Activated CD4-positive, alpha-beta T cell treated with anti-CD3 and anti-CD28 coated beads, Interleukin-10, Interleukin-2, amounts not matched to agents 100 ng/mL and 50 ng/mL, durations not matched to agents 16 hours and 8 hours (primary cell): ENCODE measurements at places on chromosomes 5 and 9.

DNA sequence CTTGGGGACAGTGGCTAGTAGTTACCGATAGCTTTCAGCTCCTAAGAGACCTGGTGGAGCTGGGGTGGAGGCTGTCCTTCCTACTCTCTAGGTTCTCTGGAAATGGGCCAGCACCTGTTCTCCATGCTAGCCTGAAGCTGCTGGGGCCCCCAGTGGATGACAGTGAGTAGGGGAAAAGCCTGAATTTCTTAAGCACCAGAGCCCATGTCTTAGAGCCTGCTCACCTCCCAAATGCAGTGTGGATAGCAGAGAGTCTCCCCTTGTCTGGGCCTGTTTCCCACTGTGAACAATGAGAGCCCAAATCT is 105.8 kb downstream of the DAB2IP start:
- no peak for DNase-seq

GRCh38 chr9:8521112-8521511 is 721.5 kb upstream of the DMAC1 start:
- no peak for DNase-seq

DNA sequence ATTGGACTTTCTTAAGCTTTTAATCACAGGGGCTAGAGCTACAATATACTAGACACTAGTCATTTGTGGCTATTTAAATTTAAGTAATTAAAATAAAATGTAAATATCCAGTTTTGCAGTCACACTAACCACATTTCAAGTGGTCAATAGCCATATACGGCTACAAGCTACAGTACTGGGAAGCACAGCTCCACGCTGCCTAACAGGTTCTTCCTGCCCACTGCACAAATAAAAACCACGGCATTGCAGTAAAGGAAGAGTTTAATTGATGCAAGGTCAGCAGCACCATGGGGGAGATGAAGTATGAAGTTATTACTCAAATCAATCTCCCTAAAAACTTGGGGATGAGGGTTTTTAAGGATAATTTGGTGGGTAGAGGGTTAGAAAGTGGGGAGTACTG is 134.1 kb downstream of the LURAP1L start:
- DNase-seq: no peak

DNA sequence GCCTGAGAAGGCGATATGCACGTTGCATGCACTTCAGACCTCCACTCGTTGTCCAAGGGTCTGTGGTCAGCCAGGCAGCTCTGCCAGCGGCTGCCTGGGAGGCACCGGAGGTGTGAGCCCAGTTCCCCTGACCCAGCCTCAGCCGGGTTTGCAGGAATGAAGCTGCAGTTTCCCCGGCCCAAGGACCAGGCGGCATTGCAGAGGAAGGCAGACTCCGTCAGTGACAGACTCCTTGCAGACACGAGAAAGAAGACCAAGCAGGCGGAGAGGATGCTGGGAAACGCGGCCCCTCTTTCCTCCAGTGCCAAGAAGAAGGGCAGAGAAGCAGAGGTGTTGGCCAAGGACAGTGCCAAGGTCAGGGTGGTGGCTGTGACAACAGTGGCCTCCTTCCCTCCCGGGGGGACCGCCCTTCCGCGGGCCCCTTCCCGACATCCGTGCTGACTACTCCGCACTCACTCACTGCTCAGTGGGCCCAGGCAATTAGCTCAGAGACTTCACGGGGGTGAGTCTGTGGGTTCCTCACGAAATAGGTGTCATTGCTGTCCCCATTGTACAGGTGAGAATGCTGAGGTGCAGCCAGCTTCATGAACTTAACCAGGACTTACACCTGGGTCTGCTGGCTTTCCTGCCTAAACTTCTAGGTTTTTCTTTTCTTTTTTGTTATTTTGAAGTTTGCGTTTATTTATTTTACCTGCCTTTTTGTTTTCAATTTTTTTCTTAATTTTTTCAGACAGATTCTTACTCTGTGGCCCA is 10.8 kb upstream of the AIF1L start:
- DNase-seq: no peak

DNA sequence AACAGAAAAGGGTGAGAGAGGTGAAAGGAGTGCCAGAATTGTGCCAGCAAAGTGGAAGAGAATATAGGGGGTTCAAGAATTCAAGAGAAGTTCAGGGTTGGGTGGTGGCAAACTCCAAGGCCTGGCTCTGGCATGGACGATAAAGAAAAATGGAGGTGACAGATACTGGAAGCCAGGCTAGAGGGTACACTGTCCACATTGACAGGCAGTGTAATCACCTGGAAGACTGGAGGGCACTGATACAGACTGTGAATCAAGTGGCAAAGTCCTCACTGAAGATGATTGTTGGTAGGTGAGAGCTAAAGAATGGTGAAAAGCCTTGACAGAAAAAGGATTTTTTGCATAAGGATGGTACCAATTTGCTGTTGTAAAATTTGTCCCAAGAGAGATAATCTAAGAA is 7.1 kb downstream of the SAR1B start:
- DNase-seq: no peak

- no peak for DNase-seq
Measured at GRCh38 chr5:175688352-175689146, 30.7 kb downstream of the HRH2 start.

GRCh38 chr9:91770229-91770628 is 179.8 kb downstream of the ROR2 start:
- no peak for DNase-seq

- no peak for DNase-seq
Measured at GRCh38 chr9:123329329-123329955, 26.6 kb upstream of the CRB2 start.

DNA sequence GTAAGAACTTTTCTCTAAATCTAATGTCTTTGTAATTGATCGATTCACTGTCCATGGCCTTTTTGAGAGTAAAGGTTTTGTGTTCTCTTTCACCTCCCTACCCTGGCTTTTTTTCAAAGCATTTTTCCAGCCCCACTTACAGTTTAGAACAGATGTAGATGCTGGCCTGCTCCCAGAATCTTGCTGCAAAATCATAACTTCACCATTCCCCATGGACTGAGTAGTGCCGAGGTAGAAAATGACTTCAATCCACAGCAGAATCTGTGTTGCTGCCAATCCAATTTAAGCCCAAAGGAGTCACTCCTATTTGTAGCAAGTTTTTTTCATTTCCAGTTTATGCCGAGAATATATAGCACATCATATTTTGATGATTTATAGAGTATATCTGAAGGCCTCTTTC is 46.5 kb upstream of the CEMIP2 start:
- DNase-seq: no peak

- no peak for DNase-seq
Measured at GRCh38 chr9:105912863-105913516, 218.6 kb downstream of the TMEM38B start.

DNA sequence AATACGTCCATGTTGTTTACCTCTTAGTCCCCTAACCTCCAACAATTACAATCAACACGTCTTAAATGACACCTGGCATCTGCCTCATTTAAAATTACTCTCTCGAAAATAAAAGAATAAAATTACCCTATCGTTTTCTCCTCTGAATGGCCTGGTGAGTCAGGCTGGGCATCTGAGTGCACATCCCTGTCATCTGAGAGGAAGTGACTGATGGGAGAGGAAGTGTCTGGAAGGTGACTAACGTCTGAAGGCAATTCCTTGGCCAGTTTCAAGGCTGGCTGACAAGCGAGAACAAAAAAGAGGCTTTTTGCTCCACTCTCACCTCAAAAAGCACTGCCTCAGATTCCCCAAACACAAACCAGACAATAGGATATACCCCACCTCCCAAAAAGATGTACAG is 57.7 kb downstream of the MAPKAP1 start:
- peak; percentile 41 for DNase-seq

- DNase-seq: no peak
Measured at GRCh38 chr9:138060881-138061280, 183.3 kb downstream of the CACNA1B start.

- no peak for DNase-seq
Measured at GRCh38 chr5:1540166-1540565, 16.4 kb upstream of the LPCAT1 start.

DNA sequence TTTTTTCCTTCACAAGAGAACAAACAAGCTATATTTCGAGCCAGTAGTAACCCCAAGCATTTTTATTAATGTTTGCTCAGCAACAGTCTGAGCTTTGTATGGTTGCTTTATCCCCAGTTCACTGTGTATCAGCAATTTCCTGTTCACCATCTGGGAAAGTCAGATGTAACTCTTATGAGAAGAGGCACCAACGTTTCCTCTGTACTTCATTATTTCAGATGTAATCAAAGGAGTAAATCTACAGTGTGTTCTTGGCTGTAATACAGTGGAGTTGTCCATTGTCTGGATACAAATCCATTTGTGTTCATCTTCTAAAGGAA is 340.2 kb downstream of the ARRDC3 start:
- no peak for DNase-seq

DNA sequence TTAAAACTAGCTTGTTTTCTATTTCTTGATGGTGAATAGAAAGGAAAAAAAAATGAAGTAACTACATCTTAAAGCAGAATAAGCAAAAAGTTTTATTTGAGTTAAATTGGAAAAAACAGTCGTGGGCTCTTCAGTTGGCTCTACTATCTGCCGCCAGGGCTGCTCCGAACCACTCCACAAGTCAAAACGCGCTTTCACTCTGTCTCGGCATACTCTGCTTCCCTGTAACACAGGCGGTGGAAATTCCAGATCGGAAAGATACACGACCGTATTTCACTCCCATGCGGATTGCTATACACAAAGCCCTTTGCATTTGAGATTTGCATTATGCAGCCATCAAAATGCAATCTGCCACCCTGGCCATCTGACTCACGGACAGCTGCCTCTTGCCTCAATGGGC is 505.6 kb downstream of the IRX1 start:
- DNase-seq: no peak

DNA sequence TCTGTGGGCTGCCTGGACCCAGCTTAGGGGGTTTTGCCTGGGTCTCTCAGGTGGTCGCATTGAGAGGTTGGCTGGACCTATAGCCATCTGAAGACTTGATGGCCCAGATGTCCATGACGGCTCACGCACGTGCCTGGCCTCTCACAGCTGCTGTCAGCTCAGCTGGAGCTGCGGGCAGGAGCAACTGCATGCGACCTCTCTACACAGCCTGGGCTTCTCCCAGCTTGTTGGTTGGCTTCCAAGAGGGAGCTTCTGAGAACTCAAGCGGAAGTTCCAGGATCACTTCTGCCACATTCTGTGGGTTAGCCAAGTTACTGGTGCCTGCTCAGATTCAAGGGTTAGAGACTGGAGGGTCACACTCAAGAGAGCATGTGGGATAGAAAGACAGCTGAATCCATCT is 99.2 kb downstream of the DAPK1 start:
- no peak for DNase-seq

GRCh38 chr5:6819521-6819920 is 106.3 kb downstream of the TENT4A start:
- no peak for DNase-seq

DNA sequence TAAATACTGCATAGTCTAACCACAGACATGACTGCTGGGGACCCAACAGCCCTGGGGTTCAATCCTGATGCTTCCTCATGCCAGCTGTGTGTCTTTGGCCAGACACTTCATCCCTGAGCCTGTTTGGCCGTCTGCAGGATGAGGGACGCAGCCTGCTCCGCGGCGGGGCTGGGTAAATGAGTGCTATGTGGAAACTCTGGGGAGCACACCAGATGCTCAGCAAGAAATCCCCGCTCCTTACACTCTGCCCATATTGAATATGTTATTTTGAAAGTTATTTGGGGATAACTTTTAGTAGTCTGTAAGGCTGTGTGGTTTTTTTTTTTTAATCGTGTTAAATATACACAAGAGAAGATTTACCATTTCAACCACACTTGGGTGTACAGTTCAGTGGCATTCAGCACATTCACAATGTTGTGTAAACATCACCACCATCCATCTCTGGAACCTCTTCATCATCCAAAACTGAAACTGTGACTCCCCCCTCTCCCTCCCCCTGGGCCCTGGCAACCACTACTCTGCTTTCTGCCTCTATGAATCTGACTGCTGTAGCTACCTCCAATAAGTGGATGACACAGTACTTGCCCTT is 42.7 kb downstream of the SH3PXD2B start:
- DNase-seq: peak; percentile 79

DNA sequence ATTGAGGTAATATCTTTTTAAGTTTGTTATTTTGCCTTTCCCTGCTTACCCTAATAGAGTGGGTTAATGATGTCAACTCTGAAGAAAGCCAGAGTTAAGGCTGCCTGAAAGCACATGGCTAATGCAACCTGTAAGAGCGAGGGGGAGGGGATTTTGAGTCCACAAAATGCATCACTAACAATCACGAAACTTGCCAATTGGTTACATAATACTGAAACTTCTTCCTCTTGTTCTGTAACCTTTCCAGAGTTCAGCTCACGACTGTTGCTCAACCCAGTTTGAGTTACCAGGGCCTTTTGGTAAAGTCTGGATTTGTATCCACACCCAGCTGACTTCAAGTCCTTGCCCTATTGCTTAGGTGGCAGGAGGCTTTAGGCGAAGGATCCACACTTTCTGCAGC is 308.8 kb downstream of the EFNA5 start:
- DNase-seq: no peak

GRCh38 chr9:83304686-83305085 is 233.5 kb downstream of the FRMD3 start:
- no peak for DNase-seq

GRCh38 chr5:9468060-9468388 is 77.9 kb downstream of the SEMA5A start:
- no peak for DNase-seq

DNA sequence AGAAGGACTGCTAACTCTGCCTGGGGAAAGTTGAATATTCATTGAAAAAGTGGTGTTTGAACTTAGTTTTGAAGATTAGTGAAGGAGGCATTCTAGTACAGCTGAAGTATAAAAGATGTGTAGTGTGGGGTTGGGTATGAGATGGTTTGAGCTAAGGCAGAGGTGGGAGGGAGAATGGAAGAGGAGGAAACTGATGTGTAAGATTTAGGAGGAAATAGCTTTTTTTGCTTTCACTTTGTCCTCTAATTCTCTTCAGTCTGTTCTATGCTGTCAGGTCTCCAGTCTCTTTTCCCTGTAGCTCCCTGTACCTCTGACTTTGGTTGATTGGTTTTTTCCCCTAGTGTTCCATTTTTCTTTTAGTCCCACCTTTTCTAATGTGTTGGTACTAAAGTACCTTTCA is 9.0 kb downstream of the CREBRF start:
- peak; percentile 9 for DNase-seq

- no peak for DNase-seq
Measured at GRCh38 chr9:22036866-22037626, 27.9 kb upstream of the CDKN2B start.

DNA sequence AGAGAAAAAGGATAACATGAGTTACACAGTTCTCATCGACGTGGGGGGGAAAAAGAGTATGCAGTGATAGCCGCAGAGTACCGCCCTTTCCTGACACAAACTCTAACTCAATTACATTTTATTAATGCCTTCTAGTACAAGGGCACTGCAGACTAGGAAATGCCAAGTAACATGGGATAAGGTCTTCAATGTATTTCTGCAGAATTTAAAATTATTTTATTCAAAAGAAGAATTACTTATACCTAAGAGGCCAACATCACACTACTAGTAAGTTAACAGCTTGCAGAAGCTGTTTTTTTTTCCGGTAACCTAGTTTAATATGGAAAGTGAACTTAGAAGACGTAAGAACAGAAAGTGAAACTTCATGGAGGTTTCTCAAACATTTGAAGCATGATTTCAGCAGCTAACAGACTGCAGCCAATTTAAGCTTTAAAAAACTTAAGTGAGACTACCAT is 3.9 kb downstream of the SETX start:
- peak; percentile 66 for DNase-seq

GRCh38 chr5:154444556-154445421 is 1.0 kb upstream of the SAP30L start:
- DNase-seq: peak; percentile 8
